ENCODE measurements at places on chromosomes 1 and 21.

GRCh38 chr1:214044438-214045214 is 56.9 kb downstream of the PROX1 start:
- DNase-seq, result no peak

- DNase-seq, result no peak
Measured at GRCh38 chr21:42567214-42567555, 53.5 kb downstream of the SLC37A1 start.

GRCh38 chr1:198600906-198601305 is 37.9 kb upstream of the PTPRC start:
- no peak for DNase-seq

GRCh38 chr1:176141449-176141848 is 65.6 kb downstream of the COP1 start:
- no peak for DNase-seq

DNA sequence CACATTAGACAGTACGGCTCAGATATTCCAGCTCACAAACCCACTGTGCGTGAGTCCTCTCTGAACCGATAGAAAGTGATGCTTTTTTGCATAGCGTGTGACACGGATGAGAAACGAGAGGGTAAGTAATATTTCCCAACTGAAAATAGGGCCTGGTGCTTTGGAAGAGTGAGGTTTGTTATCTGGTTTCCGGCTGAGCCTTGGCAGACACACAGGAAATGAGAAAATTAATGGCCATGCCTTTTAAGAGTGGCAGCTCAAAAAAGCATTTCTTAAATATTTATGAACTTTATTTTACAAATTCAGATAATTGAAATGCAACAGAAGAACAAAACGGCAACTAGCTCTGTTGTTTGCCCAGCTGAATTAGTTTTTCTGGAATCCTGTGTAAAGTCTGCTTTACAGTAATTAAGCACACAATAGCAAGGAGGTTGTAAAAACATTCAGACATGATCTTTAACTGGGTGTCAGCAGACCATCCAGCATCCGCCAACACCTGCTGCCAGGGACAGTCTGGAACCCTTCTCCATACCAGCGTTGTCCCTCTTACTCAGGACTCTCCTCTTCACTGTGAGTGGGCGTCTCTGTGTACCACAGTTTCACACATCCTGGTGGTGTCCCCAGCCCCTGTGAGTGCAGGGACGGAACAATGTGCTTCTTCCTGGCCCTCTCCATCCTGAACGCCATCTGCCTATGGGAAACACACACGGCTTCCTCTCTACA is 155.4 kb downstream of the PGBD5 start:
- DNase-seq, result no peak

- DNase-seq, result no peak
Measured at GRCh38 chr1:154157520-154158306, 2.8 kb upstream of the NUP210L start.

- DNase-seq, result no peak
Measured at GRCh38 chr1:207826557-207827487, 75.0 kb downstream of the CD46 start.

- no peak for DNase-seq
Measured at GRCh38 chr1:30894508-30894973, 14.0 kb downstream of the SDC3 start.

- DNase-seq, result no peak
Measured at GRCh38 chr1:169339773-169340172, 27.8 kb downstream of the NME7 start.

- no peak for DNase-seq
Measured at GRCh38 chr1:40567825-40568224, 36.4 kb downstream of the ZNF684 start.

DNA sequence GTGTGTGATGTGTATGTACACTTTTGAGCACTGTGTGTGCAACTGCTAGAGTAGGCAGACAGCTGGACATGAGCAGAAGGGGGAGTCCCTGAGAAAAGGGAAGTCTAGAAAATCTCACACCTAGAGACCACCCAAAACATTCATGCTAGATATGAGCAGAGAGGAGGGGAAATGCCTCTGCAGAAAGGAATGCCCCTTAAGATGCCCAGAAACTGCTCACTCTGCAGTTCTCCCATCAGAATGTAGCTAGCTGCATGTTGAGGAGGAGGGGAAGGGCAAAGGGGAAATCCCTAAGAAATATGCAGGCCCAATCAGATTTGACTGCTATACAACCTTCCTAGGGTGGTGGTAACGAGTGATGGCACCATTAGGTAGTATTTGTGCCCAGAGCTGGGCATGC is 31.8 kb upstream of the MAGOH start:
- no peak for DNase-seq

- no peak for DNase-seq
Measured at GRCh38 chr21:44896561-44897286, 23.2 kb upstream of the PTTG1IP start.

DNA sequence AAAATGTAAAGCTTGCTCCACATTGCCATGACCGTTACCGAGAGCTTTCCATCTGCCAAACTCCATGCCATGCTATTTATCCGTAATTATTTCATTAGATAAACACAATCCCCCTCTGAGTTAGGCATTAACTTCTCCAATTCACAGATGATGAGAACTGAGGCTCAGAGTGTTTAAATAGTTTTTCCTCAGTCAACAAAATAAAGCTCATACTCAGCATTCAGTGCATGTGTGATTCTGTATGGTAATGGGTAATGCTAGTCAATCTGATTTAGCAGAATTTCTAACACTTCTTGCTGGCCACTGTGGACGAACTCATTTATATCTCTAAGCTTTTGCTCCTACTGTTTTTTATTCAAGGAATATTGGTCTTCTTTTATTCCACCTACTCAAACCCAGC is 17.3 kb downstream of the SAMSN1 start:
- DNase-seq, result no peak

DNA sequence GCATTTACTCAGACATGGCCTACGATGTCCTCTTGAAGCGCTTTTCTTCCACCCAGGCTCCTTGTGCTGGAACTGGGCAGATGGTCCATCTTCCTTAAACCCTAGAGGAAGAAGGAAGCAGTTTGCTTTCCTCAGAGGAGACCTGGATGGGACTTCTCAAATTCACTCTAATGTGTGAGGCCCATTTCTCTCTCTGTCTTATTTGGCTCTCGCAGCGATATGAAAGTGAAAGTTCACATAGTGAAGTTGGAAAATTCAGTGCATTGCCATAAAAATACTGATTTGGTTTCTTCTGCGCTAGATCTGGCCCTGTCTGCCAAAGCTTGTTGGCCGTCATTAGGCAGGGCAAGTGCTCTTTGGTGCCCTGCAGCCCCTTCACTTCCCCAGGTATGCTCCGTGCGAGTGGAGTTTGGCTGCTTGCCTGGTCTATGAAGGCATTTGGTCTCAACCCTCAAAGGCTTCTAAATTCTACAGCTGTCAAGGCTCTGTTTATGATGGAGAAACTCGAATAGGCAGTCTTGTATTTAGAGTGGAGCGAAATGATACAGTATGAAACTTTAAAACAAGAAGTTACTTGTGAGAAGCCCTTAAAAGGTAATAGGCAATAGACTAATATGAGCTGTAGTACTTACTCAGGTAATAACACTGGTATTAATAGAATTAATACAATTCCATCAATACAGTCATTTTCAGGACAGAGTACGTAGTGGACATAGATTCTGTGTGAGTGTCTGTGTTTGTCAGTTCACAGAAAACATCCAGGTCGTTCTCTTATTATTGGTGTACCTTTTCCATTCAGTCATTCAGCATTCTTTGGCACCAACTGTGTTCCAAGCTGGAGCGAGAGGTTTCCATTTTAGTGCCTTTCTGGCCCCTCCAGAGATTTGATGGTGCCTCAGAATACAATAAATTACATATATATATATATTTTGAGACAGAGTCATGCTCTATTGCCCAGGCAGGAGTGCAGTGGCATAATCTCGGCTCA is 20.5 kb downstream of the SZRD1 start:
- no peak for DNase-seq

DNA sequence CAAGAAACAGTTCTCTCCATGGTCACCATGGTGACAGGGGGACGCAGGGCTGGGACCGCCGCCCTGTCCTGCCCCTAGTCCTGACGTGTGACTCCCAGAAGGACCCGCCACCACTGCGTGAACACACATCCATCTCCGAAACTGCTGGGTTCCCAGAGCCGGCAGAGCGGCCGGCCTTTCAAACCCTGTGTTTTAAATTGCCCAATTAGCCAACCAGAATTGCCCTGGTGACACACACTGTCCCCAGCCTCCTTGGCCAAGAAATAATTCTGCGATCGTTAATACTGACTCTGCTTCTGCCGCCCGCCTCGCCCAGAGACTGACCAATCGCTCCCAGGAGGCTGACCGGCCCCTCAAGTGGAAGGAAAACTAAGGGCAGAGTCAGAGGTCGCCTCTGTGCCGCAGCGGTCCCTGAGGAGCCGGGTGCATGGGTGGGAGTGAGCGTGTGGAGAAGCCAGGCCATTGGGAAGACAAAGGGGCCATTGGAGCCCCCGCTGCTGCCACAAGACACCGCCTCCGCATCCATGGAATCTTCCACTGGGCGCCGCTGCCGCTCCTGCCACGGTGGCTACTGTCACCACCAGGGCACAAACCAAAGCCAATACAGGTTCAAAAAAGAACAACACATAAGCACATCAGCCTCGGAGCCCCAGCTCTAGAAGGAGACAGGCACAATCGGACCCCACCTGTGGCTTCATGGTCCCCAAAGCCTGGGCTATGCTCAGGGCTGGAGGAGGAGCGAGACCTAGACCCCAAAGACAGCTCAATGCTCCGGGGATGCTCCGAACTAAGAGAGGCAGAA is 273.2 kb downstream of the NPHP4 start:
- DNase-seq, result no peak

- no peak for DNase-seq
Measured at GRCh38 chr1:247638781-247639180, 33.4 kb downstream of the OR2G3 start.

GRCh38 chr21:38637161-38637560 is 138.9 kb upstream of the ERG start:
- DNase-seq, result no peak

- DNase-seq, result no peak
Measured at GRCh38 chr1:10781137-10781536, 15.3 kb downstream of the CASZ1 start.

- DNase-seq, result no peak
Measured at GRCh38 chr21:29245104-29245643, 53.5 kb upstream of the BACH1 start.

GRCh38 chr1:47618222-47618720 is 180.4 kb downstream of the FOXD2 start:
- no peak for DNase-seq
